NCI-H226 (cell line): ENCODE measurements at places on chromosomes 4 and X.

DNA sequence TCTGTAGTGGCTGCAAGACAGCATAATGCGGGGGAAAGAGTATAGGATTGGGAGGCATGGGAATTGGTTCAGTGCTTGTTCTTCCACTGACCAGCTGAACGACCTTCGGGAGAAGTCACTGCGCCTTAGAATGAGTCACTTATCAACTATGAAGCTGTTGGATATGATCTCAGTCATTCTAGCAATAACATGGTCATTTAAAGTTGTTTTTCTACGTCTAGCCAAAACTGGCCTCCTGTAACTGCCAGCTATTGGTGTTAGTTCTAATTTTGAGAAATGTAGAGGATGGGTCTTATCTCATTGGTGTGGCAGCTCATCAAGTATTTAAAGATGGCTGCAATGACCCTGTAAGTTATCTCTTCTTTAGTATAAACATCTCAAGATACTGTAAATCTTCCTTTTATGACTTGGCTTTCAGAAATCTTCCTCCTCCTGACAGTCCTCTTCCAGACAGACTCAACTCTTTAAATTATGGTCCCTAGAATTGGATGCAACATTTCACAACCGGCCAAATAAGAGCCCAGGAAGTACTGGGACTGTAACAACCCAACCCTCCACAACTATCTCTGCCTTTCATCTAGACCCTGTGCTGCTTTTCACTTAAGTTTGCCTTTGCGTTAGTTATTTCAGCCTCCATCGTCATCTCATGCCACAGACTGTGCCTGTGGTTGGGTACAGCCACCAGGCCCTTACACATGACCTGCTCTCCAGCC, 243.3 kb downstream of the CBR4 start:
- DNase-seq, result peak; percentile 39

DNA sequence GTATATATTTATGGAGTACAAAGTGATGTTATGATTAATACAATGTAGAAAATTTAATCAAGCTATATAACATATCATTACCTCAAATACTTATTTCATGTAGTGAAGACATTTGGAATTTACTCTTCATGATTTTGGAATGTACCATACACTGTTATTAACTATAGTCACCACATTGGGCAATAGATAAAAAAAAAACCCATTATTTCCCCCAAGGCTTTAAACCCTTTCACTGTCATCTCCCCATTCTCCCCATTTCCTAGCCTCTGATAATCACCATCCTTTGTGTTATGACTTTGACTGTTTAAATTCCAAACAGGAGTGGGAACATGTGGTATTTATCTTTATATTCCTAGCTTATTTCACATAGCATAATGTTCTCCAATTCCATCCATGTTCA, 2189.1 kb upstream of the AGA start:
- DNase-seq, result no peak

GRCh38 chr4:183289688-183290087, 30.4 kb downstream of the CLDN22 start:
- peak; percentile 9 for DNase-seq

GRCh38 chr4:109148577-109149075, 153.8 kb downstream of the COL25A1 start:
- no peak for DNase-seq

DNA sequence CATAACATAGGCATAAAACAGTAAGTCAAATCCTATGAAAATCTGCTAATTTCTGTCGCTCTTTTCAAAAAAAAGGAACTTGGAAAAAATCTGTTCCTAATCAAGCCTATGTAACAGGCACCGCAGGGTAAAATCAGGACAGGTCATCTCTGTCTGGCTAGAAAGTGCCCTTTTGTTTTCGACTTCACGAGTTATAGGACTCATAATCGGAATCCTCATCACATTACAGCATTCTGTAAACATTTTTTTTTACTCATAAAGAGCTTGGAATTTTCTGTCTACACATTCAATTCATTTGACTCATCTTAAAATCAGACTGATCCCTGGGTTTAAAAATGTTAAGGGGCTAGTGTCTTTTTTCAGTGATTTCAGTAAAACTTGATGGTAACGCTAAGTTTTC, 181.7 kb upstream of the TBC1D9 start:
- peak; percentile 5 for DNase-seq

DNA sequence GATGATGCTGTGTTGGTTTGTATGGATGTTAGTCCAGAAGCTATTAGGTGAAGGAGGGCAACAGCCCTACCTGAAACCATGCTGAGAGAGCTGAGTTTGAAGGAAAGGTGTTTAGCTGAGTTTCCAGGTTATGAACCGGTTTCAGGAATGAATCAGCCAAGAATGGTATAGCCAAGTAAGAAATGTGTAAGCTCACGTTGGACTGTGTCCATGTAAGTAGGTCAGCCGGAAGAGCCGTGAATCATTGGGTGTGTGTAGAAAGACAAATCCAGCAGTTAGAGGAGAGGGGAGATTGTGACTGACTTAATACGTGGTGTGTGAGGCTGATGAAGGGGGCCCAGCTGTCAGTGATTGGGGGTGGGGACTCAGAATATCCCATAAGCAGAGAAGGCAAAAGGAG, 77.2 kb upstream of the SPIN4 start:
- peak; percentile 66 for DNase-seq

- no peak for DNase-seq
Measured at GRCh38 chr4:113256946-113257345, 207.5 kb downstream of the ANK2 start.

DNA sequence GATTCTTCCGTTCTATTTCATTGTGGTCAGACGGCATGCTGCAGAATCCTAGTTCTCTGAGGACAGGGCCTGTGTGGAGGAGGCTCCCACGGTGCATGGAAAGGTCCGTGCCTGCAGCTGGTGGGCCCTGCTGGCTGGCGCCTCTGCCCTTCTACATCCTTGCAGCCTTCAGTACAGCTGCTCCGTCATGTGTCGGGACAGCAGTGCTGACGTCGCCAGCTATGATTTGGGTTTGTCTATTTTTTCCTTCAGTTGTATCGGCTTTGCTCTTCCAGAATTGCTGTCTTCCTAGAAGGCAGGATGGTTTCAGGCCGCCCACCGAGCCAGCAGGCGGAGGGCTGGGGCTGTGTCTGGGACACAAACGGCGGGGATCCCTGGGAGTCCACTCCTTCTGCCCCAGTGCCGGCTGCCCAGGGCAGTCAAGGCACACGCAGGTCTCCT, 32.1 kb upstream of the CPLX1 start:
- DNase-seq, result no peak

DNA sequence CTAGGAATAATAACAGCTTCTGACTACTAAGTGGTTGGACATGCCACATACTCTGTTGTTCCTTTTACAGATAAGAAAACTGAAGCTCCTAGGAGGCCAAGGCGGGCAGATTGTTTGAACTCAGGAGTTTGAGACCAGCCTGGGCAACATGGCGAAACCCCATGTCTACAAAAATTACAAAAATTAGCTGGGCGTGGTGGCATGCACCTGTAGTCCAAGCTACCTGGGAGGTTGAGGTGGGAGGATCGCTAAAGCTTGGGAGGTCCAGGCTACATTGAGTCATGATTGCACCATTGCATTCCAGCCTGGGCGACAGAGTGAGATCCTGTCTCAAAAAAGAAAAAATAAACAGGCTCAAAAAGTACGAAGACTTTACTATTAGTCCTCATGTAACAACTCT, 30.6 kb upstream of the PHF8 start:
- DNase-seq, result no peak

DNA sequence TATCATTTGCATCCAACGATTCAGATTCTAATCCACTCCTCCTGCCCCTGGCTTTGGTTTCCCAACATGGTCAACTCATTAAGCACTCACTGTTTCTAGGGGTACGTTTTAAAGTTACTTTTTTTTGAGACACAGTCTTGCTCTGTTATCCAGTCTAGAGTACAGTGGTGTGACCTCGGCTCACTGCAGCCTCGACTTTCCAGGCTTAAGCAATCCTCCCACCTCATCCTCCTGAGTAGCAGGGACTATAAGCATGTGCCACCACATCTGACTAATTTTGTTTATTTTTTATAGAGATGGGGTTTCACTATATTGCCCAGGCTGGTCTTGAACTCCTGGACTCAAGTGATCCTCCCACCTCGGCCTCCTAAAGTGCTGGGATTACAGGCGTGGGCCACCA, 48.9 kb downstream of the TMEM156 start:
- DNase-seq, result no peak

DNA sequence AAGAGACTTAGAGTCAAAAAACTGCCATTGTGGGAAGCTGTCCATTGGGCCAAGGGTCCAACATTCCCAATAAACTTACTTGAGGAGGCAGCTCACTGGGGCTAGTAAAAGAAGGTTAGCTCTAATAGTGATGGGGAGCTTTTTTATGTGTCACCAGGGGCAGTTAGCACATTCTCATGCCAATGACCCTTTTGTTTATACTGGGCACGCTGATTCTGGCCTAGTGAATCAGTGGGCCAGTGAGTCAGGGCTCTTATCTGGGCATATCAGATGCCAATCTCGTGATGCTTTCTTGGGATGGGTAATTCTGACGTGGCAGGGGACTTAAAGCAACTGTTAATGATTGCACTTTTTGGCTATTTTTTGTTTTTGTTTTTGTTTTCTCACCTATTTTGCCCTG, 27.8 kb downstream of the TCEAL1 start:
- peak; percentile 64 for DNase-seq

DNA sequence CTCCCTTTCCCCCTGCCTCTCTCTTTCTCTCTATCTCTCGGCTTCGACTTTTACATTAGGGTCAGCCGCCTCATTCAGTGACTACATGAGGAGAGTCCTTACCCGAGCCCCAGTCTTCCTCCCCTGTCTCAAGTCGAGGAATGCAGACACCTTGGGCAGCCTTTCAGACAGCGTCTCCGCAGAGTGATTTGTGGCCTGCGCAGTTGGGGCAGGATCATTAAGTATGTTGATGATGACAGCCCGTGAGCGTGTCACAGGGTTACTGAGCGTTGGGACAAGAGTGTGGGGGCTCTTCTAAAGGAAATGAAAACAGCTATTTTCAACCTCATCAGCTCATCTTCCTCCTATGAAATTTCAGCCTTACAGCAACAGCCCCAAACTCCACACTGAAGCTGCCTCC, 312.1 kb upstream of the GATB start:
- no peak for DNase-seq

DNA sequence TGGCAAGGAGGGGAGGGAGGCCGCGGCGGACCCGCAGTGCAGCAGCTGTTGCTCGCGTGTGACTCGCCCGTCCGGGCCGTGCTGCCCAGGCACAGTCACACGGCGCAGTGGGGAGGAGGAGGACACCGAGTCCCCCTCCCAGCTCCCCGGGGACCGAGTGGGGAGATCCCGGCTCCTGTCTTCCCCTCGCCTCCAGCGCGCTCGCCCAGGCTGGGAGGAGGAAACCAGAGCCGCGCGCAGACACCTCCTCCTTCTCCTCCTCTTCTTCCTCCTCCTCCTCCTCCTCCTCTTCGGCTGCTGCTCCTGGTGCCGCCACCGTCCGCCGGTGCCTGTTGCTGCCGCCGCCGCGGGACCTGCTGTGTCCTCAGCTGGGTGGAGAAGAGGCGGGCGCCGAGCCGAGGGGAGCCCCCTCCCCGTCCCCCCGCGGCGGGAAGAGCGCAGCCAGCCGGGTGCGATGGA, at the start of gene TBC1D1:
Gene TBC1D1, plus strand, starts transcription at position 284 of the 459 bp plus-strand sequence. CDS start 11,012 bp downstream, outside the sequence.
- DNase-seq, result peak; percentile 30

DNA sequence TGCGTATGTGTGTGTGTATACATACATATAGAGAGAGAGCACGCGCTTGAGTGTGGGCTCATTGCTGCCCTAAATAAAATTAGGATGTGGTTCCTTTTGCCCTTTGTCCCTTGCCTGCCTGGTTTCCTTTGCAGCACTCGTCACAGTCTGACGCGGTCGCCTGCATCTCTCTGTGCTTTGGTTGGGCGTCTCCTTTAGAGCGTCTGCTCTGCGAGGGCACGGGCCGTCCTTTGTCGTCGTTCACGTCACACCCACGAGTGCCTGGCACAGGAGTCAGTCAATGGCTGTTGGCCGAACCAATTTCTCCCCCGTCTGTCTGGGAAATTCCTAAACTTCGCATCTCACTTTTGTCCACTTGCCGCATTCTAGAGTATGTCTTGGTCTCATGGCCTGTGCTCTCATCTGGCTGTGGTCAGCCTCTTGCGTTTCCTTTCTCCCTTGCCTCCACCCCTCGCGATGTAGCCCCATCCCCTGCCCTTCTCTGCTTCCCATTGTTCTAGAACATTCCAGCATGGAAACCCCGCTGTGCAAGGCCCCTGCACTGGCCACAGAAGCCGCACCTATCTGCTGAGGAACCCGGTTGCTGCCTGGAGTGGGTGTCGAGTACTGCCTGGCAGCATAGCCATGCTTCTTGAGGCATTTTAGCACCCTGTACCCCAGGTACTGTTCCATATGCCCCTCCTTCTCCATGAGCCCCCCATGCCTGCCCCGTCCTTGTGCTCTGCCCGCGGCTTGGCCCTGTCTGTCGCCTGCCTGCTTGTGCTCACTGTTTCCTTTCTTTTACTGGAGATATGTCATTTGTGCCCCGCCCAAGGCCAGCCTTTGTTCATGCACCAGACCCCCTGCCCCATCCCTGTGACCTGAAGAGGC, 8.0 kb downstream of the MAEA start:
- no peak for DNase-seq

- no peak for DNase-seq
Measured at GRCh38 chr4:153310793-153311192, 33.7 kb upstream of the MND1 start.

- no peak for DNase-seq
Measured at GRCh38 chr4:129994715-129995114, 898.8 kb downstream of the C4orf33 start.

- DNase-seq, result no peak
Measured at GRCh38 chr4:151804086-151804630, 43.4 kb upstream of the GATB start.

DNA sequence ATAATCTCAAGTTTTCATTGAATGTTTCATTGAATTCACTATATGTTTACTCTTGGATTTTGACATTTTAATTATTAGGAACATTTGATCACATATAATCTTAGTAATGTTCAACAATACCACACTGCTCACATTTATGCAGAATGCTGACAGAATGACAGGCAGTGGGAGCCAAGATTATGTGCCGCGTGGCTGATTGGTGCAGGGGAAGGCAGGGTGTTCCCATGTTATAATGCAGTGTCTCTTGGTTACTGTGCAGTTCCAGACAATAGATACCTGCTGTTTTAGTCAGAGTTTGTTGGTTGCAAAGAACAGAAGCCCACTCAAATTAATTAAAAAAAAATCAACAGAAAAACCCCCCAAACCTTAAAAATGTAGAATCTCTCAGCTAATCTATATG, 33.0 kb downstream of the FHIP1A start:
- no peak for DNase-seq

GRCh38 chr4:28482580-28483270, 1622.1 kb downstream of the STIM2 start:
- no peak for DNase-seq
